ENCODE measurements at places on chromosomes 2 and 18.

GRCh38 chr18:2572171-2572569, 813 bp downstream of the NDC80 start:
- DNase-seq = no peak

DNA sequence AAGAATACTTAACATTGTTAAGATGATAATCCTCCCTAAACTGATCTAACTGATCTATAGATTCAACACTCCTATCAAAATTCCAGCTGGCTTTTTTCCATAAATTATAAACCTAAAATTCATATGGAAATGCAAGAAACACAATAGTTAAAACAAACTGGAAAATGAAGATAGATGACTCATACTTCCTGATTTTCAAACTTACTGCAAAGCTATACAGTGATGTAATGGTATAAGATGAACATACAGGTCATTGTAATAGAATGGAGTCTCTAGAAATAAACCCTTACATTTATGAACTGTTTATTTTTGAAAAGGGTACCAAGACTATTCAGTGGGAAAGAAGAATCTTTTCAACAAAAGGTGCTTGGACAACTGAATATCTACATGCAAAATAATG, 32.3 kb downstream of the UBXN4 start:
- no peak for DNase-seq

GRCh38 chr2:165238295-165238694, 919 bp upstream of the SCN2A start:
- DNase-seq = no peak

DNA sequence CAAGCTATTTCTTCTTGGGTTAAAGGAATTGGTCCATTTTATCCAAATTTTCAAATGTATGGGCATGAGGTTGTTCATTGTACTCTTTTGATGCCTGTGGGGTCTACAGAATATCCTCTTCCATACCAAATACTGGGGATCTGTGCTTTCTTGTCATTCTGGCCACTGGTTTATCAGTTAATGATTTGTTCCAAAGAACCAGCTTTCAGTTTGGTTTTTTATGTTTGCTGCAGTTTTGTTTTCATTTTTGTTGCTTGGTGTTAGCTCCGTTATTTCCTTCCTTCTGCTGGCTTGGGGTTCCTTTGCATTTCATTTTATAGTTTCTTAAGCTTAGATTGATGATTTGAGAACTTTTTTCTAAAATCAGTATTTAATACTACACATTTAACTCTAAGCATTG, 45.5 kb downstream of the SLC66A2 start:
- DNase-seq = no peak

- no peak for DNase-seq
Measured at GRCh38 chr2:196076778-196077568, 8.3 kb upstream of the DNAH7 start.

DNA sequence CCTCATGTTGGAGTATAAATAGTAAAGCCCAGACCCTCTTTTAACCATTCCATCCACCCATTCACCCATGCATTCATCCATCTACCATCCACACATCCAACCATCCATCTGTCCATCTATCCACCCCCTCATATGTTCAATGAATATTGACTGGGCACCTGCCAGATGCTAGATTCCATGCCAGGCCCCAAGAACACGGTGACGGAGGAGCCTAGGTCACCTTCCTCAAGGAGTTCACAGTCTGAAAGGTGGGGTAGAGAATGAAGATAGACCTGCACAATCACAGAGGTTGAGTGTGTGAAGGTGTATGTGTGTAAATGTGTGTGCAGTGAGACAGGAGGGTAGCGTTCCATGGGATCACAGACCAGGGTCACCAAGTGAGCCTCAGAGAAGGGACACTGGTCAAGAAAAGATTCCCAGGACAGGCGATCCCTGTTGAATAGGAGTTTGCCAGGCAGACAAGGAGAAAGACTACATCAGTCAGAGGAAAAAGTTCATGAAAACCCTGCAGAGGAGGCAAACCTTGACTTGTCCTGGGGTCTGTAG, 287.2 kb downstream of the CYP26B1 start:
- DNase-seq = no peak

GRCh38 chr2:238449241-238449640, 22.5 kb downstream of the ASB1 start:
- peak; percentile 66 for DNase-seq

GRCh38 chr2:80926168-80926567, 621.6 kb upstream of the LRRTM1 start:
- no peak for DNase-seq

DNA sequence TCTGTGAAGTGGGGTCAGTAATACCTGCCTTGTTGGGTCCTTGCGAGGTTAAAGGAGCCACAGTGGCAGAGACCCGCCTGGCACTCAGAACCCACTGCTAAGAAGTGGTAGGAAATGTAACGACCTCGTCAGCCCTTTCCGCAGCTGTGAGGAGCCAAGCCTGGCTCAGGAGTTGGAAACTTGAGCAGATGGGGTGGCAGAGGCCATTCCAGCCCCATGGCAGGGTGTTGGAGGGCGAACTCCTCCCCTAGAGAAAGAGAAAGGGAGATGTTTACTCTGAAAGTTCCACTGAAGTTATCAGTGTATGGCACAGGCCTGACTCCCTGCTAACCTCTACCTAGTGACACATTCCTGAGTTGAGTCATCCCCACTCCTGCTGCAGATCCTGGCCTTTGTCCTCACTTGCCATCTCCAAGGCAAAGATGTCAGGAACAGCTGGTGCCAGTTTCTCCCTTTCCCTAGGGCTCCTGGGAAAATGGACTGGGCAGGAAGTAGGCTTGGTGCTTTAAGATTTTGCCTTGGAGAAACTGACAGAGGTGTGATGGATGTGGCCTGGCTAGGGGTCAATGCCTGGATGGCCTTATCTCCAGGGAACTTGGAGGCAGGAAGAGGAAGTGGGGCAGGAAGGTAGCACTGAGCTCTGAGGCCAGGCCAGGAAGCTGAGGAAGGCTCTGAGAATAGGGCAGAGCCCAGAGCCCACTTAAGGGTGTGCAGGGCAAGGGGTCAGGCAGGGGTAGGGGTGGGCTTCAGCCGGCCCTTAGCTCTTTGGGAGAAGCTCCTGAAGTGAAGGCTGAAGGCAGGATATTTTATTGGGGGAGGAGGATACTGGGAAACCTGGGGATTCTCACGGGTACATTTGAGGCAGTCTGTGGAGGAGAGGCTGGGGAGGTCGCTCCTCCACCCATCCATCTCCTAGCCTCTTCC, 888 bp downstream of the VAMP5 start:
- DNase-seq = no peak

DNA sequence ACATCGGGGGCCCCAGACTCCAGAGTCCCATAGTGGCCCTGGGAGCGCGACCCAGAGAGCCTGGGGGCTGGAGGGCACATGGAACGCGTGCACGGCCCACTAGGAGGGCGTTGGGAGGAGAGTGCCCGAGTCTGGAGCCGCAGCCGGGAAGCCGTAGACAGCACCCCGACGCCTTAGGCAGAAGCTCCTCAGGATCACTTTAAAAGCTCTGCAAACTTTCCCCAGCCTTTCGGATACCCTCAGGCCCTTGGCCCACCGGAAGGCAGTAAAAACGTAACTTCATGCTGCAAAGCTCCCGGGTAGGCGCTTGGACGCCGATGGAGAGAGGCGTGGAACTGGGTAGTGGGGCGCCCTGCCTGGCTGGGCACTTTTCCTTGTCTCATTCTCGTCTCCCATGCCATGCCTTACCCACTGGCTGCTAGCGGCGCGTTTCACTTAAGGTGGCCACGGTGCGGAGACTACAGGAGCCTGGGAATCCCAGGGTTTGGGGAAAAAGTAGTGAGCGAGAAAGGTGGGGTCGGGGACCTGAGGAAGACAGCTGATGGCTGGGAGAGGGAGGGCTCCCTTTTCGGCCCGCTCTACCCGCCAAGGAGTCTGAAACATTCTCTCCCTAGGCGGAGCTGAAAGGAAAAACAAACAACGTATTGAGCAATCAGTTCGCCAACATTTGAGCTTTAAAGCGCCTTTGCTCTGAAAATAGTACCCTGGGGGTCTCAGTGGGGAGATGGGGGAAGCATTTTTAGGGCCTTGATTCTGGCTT, 141.8 kb downstream of the MEIS1 start:
- no peak for DNase-seq

GRCh38 chr2:138510319-138510718, 8.7 kb downstream of the SPOPL start:
- DNase-seq = no peak

- no peak for DNase-seq
Measured at GRCh38 chr2:169977530-169977929, 150.3 kb downstream of the UBR3 start.

- DNase-seq = no peak
Measured at GRCh38 chr2:121297217-121297830, 12.3 kb upstream of the TFCP2L1 start.

GRCh38 chr2:96240341-96241038, 25.3 kb downstream of the TMEM127 start:
- no peak for DNase-seq

DNA sequence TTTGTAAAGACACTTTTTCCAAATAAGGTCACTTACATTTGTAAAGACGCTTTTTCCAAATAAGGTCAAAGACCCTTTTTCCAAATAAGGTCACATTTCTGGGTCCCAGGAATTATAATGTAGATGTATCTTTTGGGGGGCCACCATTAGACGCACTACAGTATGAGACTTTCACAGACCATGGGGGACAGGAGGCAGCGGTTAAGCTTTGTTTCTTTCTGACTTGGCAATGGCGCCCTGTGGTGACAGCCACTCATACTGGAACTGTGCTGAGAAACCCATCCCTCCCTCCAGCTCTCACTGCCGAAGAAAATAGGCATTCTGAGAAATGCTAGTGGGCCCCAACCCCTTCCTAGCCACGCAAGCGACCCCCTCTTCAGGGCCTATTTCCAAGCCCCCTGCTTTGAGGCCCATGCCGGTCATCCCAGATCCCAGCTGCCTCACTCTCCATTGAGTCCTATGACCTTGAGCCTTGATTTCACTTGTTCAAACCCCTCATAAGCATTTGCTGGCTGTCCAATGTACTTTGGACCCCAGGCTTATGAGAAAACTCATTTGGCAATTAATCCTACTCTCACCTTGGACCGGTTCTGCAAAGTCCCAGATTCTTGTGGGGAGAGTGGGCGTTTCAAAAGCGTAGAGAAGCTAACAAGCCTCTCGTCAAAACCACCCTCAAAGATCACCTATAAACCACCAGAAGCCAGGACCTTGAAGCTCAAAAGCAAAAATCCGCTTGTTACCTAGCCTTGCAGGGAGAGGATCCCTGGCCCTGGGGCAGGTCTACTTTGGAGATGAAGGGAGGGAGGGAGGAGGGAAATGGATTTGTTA, 11.3 kb upstream of the SPATA3 start:
- no peak for DNase-seq

All from posterior vena cava (tissue), 2 donors.